ENCODE measurements at places on chromosomes 6 and 20.
A peak's percentile ranks its signal among the peaks of the same experiment; 100 is the strongest.

DNA sequence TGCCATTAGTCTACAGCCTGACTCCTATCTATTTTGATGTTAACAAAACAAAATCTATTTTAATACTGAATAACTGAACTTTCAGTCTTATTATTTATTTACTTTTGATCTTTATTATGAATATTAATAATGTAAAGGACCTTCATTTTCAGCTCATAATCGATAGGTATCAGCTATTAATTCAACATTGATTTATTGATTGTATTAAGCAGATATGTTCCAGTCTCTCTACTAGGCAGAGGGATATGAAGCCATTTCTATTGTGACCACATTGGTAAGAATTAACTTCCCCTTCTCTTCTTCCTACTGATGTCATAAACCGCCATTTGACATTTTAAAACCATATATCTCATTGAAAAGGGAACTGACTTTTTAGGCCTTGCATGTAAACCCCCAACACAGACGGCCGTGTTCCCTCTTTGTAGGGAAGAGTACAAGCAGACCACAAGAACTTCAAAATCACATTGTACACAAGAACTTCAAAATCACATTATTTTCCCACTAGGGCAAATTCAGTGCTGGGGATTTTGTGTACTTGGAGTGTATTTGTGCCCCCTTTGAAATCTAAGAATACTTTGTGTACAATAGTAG lies 69.5 kb upstream of the FABP7 start:
- DNase-seq = no peak

DNA sequence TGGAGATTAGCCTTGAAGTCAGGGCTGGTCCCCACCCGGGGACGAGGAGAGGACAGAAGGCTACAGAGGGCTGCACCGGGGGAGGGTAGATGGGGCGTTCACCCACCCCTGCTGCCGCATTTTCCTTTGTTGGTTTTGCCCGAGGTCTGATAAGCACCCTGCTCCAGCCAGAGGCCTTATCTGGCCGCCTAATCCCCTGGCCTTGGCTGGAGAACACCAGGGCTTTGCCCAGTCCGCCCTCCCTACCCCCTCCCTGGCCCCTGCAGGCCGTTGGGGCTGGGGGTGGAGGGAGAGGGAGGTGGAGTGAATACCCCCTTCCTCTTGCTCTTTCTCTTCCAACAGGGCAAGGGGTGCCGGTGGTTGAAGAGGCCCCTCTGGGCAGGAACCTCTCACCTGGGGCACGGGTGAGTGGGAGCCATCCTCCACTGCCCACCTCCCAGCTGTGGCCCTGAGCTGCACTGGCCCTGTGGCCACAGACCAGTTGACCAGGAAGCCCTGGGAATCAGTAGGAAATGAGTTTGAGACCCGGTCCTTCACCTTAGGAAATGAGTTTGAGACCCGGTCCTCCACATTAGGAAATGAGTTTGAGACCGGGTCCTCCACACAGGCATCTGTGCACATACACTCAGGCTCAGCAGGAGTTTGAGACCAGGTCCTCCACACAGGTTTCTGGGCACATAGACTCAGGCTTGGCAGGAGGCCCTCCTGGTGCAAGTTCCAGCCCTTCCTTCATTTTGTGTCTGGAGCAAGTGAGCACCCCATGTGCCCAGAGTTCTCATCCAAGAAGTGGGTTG lies 12.0 kb upstream of the GATA5 start:
- DNase-seq = no peak

GRCh38 chr20:51826372-51826771 lies 24.1 kb upstream of the SALL4 start:
- no peak for DNase-seq

DNA sequence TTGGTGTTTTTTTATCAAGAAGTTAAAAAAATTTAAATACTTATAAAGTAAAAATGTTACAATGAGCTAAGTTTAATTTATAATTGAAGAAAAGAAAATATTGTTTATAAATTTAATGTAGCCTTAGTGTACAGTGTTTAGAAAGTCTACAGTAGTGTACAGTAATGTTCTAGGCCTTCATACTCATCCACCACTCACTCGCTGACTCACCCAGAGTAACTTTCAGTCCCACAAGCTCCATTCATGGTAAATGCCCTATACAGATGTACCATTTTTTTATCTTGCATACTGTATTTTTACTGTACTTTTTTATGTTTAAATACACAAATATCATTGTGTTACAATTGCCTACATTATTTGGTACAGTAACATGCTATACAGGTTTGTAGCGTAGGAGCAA lies 26.0 kb downstream of the HTR1E start:
- no peak for DNase-seq

DNA sequence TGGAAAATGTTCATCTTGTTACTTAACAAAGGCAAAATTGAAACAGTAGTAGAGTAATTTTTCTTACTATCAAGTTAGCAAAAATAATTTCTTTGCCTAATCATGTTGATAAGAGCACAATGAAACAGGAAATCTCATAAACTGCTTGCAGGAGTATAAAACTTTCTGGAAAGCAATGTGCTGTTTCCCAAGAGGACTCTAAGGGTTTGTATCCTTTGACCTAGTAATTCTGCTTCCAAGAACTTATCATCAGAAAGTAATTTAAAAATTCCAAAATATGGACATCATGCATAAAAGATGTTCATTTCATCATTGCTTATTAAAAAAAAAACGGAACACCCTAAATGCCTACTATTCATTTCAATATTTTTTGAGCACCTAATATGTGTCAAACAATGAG lies 46.1 kb upstream of the TNFAIP3 start:
- DNase-seq = no peak

- no peak for DNase-seq
Measured at GRCh38 chr20:26218301-26218700, 521.6 kb upstream of the ZNF337 start.

- DNase-seq = no peak
Measured at GRCh38 chr6:24484657-24485323, 4.6 kb downstream of the GPLD1 start.

DNA sequence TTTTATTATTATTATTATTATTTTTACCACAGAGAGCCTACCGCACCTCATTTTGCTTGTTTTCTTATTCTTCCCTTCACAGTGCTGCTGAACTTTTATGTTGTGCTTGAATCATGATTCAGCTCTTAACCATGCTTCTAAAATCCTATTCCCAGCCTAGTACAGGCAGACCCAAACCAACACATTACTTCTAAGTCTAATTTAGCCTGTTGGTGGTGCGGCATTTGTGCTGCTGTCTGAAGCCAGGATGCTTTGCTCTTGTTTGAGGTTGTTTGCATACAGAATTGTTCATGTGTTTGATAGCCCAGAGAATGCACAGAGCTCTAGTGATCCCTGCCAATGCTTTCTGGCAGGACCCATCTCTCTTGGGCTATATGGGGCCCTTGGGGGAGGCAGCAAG lies 213.5 kb upstream of the KCNG1 start:
- no peak for DNase-seq

- no peak for DNase-seq
Measured at GRCh38 chr20:22688485-22688884, 104.1 kb upstream of the FOXA2 start.

DNA sequence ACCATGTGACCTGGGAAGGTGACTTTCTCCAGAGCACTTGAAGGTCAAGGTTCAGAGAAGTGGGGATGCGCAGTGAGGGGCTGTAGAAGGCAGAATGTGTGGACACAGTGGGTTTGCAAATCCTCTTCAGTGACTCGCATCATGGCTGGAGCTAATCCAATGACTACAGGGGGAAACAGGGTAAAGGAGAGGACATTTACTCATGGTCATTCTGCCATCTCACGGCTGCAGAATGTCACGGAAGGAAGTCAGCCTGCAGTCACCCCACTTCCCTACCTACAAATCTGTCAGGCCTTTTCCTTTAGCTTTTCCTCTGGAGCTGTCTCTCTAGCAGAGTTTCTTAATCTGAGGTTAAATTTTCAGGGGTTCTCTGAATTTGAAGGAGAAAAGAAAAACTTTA lies 337.6 kb downstream of the CDC5L start:
- DNase-seq = no peak

DNA sequence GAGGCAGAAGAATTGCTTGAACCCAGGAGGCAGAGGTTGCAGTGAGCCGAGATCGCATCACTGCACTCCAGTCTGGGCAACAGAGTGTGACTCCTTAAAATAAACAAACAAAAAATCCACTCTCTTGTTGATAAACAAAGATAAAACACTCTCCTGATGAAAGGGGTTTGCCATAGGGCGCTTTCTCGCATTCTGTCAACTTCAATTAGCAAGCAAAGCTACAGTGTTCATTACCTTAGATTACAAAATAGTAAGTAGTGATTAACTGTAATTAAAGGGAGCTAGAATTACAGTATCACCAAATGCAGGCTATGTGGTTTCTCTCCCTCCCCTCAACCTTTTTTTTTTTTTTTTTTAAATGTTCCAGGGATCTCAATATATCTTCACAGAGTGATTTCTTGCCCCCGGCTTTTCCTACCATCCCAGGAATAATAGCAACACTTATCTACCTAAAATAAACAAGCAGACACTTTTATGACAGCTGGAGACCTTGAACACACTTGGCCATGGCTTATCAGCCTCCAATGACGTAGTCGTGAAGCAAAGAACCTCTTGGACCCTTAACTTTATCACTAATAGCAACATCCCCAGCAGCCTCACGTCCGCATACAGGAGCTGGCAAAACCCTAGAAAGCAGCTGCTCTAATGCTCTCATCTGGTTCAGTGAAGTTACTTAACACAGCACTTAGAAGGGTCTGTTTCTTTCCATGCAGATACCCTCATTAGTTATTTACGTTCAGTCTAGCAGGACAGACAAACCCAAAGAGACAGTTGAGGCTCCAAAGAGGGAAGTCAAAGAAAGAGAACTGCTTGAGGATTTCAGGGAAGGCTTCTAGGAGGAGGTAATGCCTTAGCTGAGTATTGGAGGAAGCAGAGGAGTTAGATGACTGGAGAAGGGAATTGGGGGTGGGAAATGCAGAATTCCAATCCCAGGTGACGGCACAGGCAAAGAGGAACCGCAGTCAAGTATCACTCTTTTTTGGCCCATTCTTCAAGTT lies 37.9 kb upstream of the NEDD9 start:
- no peak for DNase-seq

- no peak for DNase-seq
Measured at GRCh38 chr20:47204008-47204849, 152.3 kb downstream of the ZMYND8 start.

DNA sequence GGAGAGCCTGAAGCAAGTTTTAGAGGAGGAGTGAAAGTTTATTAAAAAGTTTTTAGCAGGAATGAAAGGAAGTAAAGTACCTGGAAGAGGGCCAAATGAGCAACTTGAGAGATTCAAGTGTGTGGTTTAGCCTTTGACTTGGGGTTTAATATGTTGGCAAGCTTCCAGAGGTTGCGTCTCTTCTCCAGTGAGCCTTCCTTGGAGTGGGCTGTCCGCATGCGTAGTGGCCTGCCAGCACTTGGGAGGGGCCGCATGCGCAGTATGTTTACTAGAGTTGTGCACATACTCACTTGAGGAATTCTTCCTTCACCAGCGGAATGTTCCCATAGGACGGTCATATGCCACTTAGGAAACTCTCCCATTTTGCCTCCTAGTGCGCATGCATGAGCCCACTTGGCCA lies 235.2 kb downstream of the ALDH8A1 start:
- no peak for DNase-seq

- no peak for DNase-seq
Measured at GRCh38 chr6:133877116-133877515, 11.8 kb upstream of the TCF21 start.

DNA sequence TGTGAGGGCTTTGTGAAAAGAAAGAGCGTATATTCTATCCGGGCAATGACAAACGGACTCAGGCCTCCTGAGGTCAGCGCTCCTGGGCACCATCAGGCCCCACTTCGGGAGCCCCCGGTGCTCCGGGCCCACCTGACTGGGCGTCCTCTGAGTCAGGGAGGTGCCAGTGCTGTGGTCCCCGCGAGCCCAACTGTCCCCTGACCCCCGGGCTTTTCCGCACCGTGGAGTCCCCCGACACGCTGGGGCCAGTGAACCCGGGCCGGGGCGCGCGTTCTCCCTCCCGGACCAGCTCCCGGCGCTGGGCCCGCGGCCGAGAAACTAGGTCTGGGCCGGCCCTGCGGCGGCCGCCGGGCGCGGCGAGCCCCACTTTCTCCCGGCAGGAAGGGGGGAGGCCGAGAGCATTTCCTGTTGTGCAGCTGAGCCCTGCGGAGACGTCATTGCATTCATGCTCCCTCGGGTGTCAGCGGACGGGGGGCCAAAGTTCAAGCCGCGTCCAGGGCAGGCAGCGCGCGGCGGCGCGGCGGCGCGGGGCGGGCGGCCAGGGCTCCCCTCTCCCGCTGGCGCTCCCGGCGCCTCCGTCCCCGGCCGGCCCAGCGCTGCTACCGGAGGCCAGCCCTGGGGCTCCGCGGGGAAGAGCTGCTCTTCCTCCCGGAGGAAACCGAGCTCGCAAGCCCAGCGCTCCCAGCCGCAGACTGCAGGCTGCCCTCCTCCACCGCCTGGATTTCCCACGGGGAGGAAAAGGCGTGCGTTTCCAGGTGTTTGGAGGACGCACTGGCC lies 18.3 kb downstream of the HIVEP2 start:
- DNase-seq = peak; percentile 55

GRCh38 chr20:5719861-5720403 lies 30.3 kb upstream of the SHLD1 start:
- no peak for DNase-seq
